ENCODE measurements at places on chromosomes 12 and 14.

GRCh38 chr12:13913371-13913770 is 68.0 kb downstream of the GRIN2B start:
- DNase-seq, result no peak

GRCh38 chr14:83478741-83479140 is 1945.1 kb upstream of the SEL1L start:
- DNase-seq, result no peak

DNA sequence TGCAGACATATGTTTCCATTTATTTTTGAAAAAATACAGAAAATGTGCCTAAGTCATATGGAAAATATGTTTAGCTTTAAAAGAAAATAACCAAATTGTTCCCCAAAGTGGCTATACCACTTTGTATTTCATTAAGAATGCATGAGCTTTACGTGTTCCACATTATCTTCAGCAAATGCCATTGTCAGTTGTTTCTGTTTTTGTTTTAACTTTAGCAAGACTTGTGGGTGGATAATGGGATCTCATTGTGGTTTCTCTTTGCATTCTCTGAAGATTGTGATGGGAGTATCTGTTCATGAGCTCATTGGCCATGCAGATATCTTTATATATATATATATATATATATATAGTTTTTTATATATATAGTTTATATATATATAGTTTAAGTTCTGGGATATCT is 181.5 kb downstream of the CCER1 start:
- DNase-seq, result no peak

DNA sequence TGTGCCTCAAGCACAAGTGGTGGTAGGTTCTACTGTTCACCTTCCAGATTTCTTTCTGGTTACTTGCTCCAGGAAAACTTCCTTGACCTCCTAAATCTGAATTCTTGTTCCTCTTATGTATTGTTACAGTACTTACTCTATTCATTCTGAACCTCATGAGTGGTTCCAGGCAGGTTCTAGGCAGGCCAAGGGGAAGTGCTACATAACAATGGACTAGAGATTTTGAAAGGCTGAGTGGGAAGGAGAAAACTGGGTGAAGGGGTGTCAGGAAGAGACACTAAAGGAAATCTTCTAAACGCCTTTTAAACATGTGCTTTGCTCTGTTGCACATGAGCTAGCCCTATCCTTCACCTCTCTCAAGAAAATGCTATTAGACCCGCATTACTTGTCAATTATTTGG is 1.6 kb downstream of the YARS2 start:
- no peak for DNase-seq

DNA sequence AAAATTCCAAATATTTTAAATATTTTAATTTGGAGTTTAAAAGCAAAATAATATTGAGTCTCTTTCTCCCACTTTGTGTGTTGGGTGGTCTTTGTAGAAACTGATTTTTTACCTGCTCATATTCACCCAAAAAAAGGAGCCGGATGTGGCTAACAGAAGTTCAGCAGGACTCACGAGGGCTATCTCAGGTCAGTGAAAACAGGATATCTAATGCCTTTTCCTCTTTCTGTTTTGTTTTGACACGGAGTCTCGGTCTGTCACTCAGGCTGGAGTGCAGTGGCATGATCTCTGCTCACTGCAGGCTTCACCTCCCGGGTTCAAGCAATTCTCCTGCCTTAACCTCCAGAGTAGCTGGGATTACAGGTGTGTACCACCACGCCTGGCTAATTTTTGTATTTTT is 30.8 kb downstream of the COA8 start:
- no peak for DNase-seq

GRCh38 chr12:72075891-72076557 is 137.4 kb downstream of the TPH2 start:
- DNase-seq, result no peak

- DNase-seq, result no peak
Measured at GRCh38 chr14:70828188-70828587, 18.9 kb upstream of the MAP3K9 start.

- no peak for DNase-seq
Measured at GRCh38 chr12:76856018-76856644, 22.7 kb downstream of the CSRP2 start.

DNA sequence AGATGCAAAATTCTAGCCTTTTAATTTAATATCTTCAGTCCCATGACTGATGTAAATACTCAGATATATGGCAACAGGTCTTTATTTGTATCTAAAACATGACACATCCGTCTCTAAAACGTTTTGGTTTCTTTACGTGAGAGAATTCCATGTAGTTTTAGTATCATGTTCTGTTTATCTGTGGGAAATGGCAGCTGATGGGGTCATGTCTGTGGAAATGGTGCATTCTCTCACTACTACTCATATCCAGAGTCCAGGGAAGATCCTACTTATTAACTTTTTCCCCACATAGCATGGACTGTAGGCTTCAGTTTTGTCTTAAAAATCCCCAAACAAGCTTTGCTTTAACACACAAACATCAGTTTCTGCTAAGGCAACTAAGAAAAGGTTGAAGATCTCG is 53.8 kb downstream of the SPTLC2 start:
- no peak for DNase-seq

- DNase-seq, result no peak
Measured at GRCh38 chr12:21509768-21510167, 8.2 kb downstream of the GOLT1B start.

DNA sequence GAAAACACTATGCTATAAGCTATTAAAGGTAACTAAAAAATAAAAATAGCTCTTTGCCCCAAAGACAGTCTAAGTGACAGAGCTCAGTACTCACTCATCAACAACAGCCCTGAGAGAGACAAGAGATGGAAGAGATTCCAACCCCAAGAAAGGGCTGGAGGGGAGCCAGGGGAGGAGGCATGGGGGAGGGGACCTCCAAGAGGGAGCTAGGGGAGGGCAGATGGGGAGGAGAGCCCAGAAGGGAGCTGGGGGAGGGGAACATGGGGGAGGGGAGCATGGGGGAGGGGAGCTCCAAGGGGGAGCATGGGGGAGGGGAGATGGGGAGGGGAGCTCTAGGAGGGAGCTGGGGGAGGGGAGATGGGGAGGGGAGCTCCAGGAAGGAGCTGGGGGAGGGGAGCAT is 7.7 kb downstream of the SSH1 start:
- DNase-seq, result no peak

GRCh38 chr14:55356913-55357312 is 54.7 kb downstream of the ATG14 start:
- DNase-seq, result no peak

GRCh38 chr12:89566615-89567014 is 40.8 kb upstream of the POC1B start:
- no peak for DNase-seq

DNA sequence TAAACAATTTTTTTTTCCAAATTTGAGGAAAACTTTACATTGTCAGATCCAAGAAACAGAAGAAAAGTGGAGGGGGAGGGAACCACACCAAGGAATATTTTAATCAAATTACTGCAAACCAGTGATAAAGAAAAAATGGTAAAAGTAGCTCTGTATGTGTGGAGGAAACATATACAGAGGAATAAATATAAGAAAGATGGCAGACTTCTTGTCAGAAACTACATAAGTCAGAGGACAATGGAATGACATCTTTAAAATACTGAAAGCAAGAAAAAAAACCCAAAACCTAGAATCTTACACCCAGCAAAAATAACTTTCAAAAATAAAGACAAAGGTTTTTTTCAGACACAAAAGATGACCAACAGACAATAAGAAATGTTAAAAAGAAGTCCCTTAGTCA is 10.2 kb upstream of the LLPH start:
- no peak for DNase-seq

GRCh38 chr12:117641885-117642284 is 280.5 kb upstream of the NOS1 start:
- no peak for DNase-seq

GRCh38 chr12:31225656-31226535 is 100.1 kb downstream of the SINHCAF start:
- DNase-seq, result no peak

- DNase-seq, result no peak
Measured at GRCh38 chr14:105568859-105569766, 42.7 kb downstream of the TMEM121 start.

- DNase-seq, result no peak
Measured at GRCh38 chr14:32524609-32525375, 195.7 kb downstream of the AKAP6 start.

DNA sequence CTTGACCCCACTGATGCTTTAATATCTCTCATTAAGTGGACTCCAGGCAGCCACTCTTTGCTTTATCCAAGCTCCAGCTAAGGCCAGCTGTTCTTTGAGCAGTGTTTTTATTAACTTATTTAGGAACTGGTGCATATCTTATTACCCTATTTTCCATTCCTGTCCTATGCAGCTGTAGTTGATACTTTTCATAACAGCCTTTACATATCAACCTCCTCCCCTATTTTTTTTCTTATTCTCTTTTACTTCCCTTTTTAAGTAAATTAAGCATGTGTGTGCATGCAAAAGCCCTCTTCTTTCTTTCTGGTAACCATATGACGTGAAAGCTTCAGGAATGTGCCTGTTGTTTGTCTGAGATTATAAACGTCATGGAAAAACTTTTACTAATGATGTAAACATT is 121.2 kb downstream of the PTPRQ start:
- DNase-seq, result no peak

- no peak for DNase-seq
Measured at GRCh38 chr12:6535697-6535946, 1.3 kb downstream of the GAPDH start.

GRCh38 chr12:15393995-15394394 is 71.7 kb downstream of the PTPRO start:
- no peak for DNase-seq

DNA sequence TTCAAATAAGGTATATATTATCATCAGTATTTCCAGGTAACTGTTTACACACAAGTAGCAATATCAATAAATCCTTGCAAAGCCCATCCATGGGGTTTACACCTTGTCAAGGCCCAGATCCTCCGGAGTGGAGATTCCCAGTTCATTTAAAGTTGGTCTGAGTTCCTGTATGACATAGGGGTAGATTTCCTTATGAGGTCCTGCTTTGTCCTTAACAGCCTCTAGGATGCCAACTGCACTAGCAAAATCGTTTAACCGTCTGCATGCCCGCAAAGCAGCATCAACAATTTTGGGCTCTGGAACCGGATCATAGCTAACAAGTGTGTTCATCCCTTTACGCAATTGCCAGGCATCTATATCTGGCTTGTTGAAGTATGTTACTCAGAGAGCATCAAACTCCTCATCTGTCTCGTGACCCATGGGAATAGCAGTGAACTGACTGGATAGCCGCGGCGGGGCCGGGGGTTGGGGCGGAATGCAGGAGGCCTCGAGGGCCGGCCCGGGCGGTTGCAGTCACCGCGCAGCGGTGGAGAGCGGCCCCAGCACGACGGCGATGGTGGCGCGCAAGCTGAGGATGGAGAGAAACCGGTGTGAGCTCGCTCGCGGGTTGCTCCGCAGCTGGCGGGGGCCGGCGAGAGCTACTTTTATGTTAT is 30.6 kb upstream of the FBXO34 start:
- DNase-seq, result no peak

- no peak for DNase-seq
Measured at GRCh38 chr14:67704484-67705089, 2.9 kb downstream of the RDH12 start.

DNA sequence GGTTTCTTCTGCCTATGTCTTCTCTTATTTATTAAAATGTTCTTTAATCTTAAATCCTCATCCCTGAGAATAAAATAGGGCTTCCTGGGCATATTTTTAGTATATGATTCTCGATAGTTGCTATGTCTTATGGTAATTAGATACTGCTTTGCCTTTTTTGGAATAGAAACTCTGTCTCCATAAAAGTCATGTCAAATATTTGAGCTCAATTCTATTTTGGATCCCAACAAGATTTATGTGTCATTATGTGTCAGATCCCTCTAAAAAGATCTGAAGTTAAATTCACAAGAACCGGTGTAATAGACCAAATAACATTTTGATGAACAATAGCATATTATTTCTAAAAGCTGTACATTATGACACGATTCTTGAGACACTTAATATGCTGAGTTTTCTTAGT is 312.5 kb upstream of the PDE3A start:
- DNase-seq, result no peak

DNA sequence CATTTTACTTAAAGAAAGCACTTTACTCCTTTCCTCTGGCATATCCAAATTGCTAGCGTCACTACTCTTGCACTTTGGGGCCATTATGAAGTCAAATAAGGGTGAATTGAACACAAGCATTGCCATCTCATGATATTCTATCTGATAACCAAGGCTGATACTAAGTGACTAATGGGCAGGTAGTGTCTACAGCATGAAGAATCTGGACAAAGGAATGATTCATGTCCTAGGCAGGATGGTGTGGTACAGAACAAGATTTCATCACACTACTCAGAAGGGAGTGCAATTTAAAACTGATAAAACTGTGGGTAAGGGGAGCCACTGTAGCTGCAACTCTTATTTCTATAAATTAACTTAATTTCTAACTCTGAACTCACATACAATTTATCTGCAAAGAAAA is 7.7 kb upstream of the SLC6A15 start:
- no peak for DNase-seq

DNA sequence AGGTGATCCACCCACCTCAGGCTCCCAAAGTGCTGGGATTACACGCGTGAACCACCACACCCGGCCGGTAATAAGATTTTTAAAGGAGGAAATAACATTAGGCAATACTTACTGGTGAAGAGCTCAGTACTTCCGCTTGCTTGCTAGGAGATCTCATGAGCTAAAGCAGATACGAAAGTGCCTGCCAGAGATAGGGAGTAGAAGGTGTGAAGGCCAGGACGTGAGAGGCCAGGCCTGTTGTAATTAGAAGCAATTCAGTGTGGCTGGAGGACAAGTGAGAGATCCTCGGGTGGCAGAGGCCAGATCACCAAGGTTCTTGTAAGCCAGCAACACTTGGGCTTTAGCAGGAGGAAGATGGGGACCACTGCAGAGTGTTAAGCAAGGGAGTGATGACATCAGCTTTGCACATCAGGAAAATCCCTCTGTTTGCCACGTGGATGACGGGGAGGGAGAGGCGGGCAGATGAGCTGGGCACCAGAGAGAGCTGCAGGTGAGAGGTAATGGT is 7.6 kb downstream of the TECPR2 start:
- no peak for DNase-seq

- no peak for DNase-seq
Measured at GRCh38 chr14:55303691-55304145, 32.5 kb downstream of the FBXO34 start.

- DNase-seq, result peak; percentile 92
Measured at GRCh38 chr12:121209624-121210572, at the start of gene P2RX4. Gene P2RX4, plus strand, starts transcription at chr12:121210129. Its CDS starts 36 bp downstream, at chr12:121210165.

GRCh38 chr12:96814200-96814599 is 92.9 kb upstream of the NEDD1 start:
- no peak for DNase-seq

DNA sequence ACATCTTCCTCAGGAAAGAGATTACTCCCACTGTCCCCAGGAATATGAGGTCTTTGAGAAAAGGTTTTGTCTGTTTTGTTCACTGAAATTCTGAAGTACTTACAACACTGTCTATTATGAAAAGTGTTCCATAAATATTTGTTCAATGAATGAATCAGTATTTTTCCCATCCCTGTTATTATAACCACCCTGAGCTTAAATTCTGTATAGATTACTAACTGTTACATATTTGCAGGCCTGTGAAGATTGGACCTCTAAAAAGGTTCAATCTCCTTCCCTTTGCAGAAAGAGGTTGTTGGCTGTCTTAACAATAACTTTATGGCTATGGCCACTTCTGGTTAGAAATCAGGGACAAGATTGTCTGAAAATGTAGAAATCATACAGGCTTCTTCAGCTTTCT is 174.5 kb upstream of the NPAS3 start:
- no peak for DNase-seq

Data from activated naive CD8-positive, alpha-beta T cell treated with anti-CD3 and anti-CD28 coated beads, Interleukin-2, amount 10 ng/mL, durations not matched to agents 7 days and 5 days (primary cell).